Liver (tissue), 10 donors: ENCODE measurements at places on chromosomes 12 and 14. TPM values are rescaled to one million over a fixed set of nuclear protein-coding genes. Genes with fewer than 3 reads are reported as not detected.

DNA sequence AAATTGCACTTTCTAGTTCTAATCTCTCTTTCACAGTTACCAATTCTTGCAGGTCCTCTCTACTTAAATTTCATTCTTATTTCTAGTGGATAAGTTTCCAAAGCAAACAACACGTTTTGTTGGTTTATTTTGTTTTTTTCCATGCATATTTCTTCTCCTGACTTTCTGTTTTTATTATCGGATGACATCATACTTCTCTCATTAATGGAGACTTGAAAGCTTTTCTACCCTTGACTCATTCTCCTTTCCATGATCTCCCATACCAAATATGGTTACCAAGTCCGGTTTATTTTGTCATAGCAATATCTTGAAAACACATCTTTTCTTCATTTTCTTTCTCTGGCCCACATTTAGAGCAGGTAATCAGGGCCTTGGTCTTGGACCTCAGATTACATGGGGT lies 796.5 kb downstream of the GALC start:
- DNase-seq: no peak

GRCh38 chr14:74349757-74350156 lies 1.5 kb downstream of the VRTN start:
- no peak for DNase-seq

GRCh38 chr12:124704619-124705018 lies 137.2 kb upstream of the NCOR2 start:
- DNase-seq: no peak

GRCh38 chr14:103625356-103626095 lies 3.5 kb upstream of the KLC1 start:
- DNase-seq: no peak

GRCh38 chr14:54864526-54864925 lies 38.1 kb downstream of the GCH1 start:
- DNase-seq: no peak

- DNase-seq: no peak
These were observed 3.7 kb upstream of the TMPRSS12 start for GRCh38 chr12:50839042-50839441.

DNA sequence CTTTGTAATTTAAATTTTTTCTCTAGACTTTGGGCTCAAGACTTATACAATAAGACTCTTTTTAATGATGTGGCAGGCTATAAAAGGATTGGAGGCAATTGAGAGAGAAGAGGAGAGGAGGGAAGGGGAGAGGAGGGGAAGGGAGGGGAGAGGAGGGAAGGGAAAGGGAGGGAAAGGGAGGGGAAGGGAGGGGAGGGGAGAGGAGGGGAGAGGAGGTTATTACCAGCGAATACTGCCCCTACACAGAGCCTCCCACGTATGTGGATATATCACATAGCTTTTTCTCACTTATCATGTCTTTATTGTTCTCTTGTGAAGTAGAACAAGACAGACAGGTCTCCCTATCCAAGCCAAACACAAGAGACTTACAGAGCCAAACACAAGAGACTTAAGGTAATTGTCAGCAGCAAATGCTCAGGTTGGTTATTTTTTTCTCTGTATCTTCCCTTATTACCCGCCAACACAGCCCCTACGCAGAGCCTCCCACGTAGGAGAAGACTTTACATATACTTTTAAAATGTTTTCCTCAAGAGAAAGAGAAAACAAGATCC lies 63.1 kb downstream of the DRAM1 start:
- DNase-seq: no peak

DNA sequence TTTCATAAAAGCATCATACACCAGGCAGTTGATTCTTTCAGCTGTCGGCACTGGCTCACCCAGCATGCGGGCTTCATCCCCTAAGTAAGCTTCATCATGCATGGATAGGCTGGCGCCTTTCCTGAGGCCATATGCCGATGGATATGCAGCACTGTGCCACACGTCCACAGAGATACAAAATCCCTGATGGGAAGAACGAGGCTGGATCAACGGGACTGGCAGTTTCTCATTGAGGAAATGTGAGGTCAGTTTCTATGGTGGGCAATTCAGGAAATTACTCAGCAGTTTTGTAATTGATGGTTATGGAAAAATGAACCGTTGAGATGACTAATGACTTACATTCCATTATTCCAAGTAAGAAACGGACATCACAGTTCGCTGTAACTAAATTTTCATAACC lies 453.8 kb downstream of the TMEM121 start:
- DNase-seq: no peak

DNA sequence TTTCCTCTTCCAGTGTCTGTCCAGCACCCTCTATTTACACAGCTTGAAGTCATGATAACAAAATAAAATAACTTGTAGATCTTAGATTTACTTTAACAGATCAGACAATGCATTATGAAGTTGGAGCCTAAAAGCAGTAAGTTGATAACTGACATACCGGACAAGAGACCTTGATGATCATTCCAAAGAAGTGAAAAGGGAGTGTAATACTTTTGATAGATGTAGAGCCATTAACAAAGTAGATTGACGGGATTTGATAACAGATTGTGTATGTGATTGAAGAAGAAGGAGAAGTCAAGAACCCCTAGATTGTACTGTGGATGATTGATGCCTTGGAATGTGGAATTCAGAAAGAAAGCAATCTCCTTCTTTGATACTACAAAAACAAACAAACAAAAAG lies 403.8 kb upstream of the MGAT4C start:
- no peak for DNase-seq

DNA sequence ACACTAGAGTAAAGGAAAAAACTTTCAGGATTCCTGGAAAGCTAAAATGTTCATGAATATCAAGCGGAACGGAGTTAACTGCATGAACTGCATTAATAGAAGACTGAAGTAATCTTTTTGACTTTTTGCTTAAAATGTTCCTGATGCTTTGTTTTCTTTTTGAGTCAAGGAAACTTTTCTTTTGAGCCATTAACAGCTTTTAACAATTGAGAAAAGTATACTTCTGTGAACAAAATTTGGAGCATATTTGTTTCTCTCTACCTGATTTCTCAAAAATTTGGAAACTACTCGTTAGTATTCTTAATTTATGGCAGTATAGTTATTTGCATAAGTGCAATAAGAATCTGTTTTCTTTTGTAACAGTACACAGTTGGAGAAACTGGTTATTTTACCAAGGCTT lies 78.5 kb downstream of the CALM1 start:
- no peak for DNase-seq

GRCh38 chr12:132132609-132133430 lies 11.3 kb downstream of the DDX51 start:
- no peak for DNase-seq

GRCh38 chr14:72779679-72780078 lies 114.2 kb downstream of the DPF3 start:
- peak; percentile 28 for DNase-seq

GRCh38 chr12:106308121-106308520 lies 5.6 kb downstream of the TCP11L2 start:
- DNase-seq: no peak

GRCh38 chr14:95273001-95273978 lies 46.4 kb downstream of the CLMN start:
- no peak for DNase-seq

Gene SLC25A21
- 0.13 TPM for polyA plus RNA-seq

Gene RILPL1
- polyA plus RNA-seq: 1.3 TPM

Gene DNAJC22
- polyA plus RNA-seq: 34.0 TPM

Gene BAZ2A
- 21.0 TPM for polyA plus RNA-seq

Gene MYBPC1
- not detected for polyA plus RNA-seq

Gene DACT1
- polyA plus RNA-seq: 0.32 TPM

Gene CLEC6A
- not detected for polyA plus RNA-seq

Gene SYT10
- 0.08 TPM for polyA plus RNA-seq

Gene TMEM63C
- polyA plus RNA-seq: not detected

Gene TGM1
- 0.39 TPM for polyA plus RNA-seq

Gene RD3L
- 0.64 TPM for polyA plus RNA-seq

Gene CCT2
- 43.6 TPM for polyA plus RNA-seq

Gene CD4
- polyA plus RNA-seq: 15.9 TPM

Gene LRTM2
- not detected for polyA plus RNA-seq

Gene IRAK3
- polyA plus RNA-seq: 1.1 TPM

Gene PYM1
- 21.6 TPM for polyA plus RNA-seq
